ENCODE measurements at places on chromosomes 2 and 18. TPM values are rescaled to one million over a fixed set of nuclear protein-coding genes. Genes with fewer than 3 reads are reported as not detected.

- DNase-seq, result no peak
Measured at GRCh38 chr2:23769364-23769763, 157.6 kb downstream of the ATAD2B start.

GRCh38 chr2:60641811-60642788 is 88.6 kb upstream of the BCL11A start:
- DNase-seq, result peak; percentile 18

PLCD4 gene
- total RNA-seq, result 0.24 TPM

KIAA2012 gene
- not detected for total RNA-seq

DNA sequence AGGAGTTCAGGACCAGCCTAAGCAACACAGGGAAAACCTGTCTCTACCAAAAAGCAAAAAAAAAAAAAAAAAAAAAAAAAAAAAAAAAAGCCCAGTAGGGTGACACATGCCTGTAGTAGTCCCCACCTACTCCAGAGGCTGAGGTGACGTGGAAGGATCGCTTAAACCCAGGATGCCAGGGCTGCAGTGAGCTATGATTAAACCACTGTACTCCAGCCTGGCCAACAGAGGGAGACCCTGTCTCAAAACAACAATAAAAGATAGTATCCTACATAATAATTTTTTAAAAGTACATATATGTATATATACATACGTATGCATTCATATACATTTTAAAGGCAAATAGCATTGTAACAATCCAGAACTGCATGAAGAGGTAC is 51.7 kb downstream of the SOS1 start:
- DNase-seq, result peak; percentile 6

DNA sequence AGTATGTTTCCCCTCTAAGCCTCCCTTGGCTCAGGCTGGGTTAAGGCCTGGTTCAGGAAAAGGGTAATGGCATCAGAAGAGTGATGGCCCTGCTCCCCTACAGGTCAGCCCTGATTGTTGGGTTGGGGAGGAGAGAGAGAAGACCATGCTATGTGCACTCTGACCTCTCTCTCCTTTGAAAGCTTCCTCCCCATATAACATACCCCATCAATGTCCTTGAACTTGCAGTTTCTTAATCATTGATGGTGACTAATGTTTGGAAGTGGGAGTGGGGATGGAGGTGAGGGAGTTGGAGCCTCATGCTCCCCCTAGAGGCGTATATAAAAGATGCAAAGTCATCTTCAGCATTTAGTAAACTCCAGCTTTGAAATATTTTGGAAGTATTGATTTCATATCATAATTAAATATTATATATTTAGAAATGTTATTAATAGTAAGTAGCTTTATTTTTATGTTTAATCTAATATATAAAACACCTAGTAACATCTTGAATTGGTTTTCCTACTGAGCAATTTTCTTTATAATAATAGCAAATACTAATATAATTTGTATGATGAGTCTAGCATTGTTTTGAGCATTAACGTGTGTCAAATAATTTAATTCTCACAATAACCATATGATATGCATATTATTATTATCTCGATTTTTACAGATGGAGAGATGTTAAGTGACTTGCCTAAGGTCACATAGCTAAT is 8.8 kb downstream of the PLCL1 start:
- peak; percentile 9 for DNase-seq

CD28 gene
- total RNA-seq, result 206 TPM

DNA sequence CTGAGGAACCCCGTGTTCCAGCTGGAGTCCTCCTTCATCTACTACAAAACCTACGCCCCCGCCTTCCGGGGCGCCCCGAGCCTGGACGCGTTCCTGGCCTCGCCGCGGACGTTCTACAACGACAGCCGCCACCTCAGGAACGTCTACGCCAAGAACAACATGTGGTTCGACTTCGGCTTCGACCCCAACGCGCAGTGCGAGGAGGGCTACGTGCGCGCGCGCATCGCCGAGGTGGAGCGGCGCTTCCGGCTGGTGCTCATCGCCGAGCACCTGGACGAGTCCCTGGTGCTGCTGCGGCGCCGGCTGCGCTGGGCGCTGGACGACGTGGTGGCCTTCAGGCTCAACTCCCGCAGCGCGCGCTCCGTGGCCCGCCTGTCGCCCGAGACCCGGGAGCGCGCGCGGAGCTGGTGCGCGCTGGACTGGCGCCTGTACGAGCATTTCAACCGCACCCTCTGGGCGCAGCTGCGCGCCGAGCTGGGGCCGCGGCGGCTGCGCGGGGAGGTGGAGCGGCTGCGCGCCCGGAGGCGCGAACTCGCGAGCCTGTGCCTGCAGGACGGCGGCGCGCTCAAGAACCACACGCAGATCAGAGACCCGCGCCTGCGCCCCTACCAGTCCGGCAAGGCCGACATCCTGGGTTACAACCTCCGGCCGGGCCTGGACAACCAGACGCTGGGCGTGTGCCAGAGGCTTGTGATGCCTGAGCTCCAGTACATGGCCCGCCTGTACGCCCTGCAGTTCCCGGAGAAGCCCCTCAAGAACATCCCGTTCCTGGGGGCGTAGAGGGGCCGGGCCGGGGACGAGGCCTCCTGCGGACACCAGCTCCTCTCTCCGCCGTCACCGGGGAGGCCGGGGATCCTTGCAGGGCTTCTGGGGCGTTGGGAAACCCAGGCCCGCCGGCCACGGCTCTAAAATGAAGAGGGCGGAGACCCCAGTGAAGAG is 5.3 kb upstream of the NEU4 start:
- DNase-seq, result peak; percentile 43

GRCh38 chr2:210072922-210073509 is 70.6 kb downstream of the RPE start:
- no peak for DNase-seq

GRCh38 chr2:148948868-148949267 is 73.8 kb downstream of the KIF5C start:
- no peak for DNase-seq

- DNase-seq, result peak; percentile 81
Measured at GRCh38 chr18:9017167-9017904, 85.2 kb upstream of the NDUFV2 start.

DNA sequence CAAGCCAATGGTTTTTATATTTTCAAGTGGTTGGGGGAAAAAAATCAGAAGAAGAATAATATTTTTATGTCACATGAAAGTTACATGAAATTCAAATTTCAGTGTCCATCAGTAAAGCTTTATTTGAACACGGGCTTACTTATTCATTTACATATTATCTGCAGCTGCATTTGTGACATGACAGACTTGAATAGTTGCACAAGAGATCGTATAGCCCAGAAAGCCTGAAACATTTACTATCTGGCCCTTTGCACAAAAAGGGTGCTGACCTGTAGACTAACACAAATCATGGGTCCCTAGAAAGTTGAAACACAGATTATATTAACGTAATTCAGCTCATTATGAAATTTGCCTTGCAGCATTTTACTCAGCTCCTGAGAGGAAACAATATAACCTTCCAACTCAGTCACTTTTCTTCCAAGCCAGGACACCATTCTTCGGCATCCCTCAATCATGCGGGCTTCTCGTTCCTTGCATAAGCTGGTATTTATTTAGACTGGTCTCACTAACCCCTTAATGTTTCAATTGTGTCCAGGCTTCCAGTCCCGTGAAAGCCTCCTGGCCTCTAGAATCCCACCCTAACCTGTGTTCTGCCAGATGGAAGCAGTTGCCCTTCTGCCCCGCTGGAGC is 402.7 kb downstream of the SETBP1 start:
- DNase-seq, result no peak

- DNase-seq, result no peak
Measured at GRCh38 chr2:128690431-128690830, 371.8 kb upstream of the HS6ST1 start.

RAX gene
- not detected for total RNA-seq

- no peak for DNase-seq
Measured at GRCh38 chr2:201882353-201883090, 76.2 kb downstream of the CDK15 start.

- no peak for DNase-seq
Measured at GRCh38 chr2:27118525-27119329, at the start of gene CGREF1. Gene CGREF1, minus strand, starts transcription at chr2:27119128. Its CDS starts 14,762 bp downstream, at chr2:27104366.

- DNase-seq, result no peak
Measured at GRCh38 chr2:153100151-153100550, 378.4 kb downstream of the RPRM start.

- no peak for DNase-seq
Measured at GRCh38 chr2:175523001-175523400, 341.5 kb upstream of the ATP5MC3 start.

EPG5 gene
- 27.0 TPM for total RNA-seq

DNA sequence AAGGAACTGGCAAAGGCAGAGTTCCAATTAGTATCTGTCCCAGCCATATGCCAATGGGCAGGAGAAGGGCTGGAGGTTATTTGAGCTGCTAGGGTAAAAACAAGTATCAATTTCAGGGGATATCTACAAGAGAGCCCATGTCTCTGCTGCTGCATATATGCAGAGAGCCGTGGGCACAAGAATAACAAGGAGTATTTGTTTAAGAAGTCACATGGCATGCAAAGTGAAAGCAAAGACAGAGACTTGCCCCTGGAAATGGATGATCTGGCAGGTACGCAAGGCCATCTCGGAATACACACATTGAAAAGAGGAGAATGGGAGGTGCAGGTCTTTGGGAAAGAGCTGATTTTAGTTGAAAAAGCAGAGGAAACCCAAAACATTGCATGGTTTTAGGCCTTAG is 170.6 kb downstream of the EVA1A start:
- no peak for DNase-seq

GRCh38 chr2:55112229-55113031 is 62.2 kb upstream of the RTN4 start:
- DNase-seq, result no peak

- peak; percentile 1 for DNase-seq
Measured at GRCh38 chr2:26840937-26841610, 6.9 kb upstream of the DPYSL5 start.

- no peak for DNase-seq
Measured at GRCh38 chr2:62467100-62467474, 38.9 kb downstream of the TMEM17 start.
